ENCODE measurements at places on chromosomes 7 and 10.

- no peak for DNase-seq
Observed at GRCh38 chr7:1855725-1856160, 185.7 kb downstream of the ELFN1 start.

DNA sequence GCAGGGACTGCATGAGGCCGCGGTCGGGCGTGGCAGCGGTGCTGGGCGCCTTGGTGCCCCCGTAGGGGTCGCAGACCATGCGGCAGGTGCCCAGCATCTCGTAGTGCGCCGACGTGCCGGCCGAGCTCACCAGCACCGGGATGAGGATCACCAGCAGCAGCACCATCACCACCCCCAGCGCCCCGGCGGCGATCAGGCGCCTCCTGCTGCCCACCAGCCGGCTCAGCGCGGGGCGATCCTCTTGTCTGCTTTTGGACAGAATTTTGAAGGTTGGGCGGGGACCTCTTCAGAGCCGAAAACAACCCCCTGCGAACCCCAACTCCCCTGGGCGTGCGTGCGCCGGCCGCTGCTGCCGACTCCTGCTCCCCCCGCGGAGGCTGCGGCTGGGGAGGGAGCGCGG is 779 bp downstream of the C1QL3 start:
- DNase-seq, result no peak

- no peak for DNase-seq
Observed at GRCh38 chr10:133327651-133328357, 8.9 kb downstream of the CALY start.

DNA sequence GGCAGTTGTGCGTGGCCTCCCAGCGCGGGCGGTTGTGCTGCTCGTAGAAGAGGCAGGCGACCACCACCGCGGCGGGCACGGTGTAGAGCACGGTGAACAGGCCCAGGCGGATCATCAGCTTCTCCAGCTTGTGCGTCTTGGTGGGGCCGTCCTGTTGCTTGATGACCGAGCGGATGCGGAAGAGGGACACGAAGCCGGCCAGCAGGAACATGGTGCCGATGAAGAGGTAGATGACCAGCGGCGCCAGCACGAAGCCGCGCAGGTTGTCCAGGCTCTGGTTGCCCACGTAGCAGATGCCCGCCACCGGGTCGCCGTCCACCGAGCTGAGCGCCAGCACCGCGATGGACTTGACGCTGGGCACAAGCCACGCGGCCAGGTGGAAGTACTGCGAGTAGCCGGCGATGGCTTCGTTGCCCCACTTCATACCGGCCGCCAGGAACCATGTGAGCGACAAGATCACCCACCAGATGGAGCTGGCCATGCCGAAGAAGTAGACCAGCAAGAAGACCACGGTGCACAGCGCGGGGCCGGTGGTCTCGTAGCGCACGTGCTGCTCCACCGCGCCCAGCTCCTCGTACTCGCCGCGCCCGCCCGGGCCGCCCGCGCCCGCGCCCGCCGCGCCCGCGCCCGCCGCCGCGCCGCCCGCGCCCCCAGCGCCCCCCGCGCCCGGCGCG is 2.2 kb downstream of the FZD8 start:
- DNase-seq, result no peak

Data from AG09319 (cell line).